Amniotic epithelial cell (primary cell): ENCODE measurements at places on chromosomes 2 and 18.
A peak's percentile ranks its signal among the peaks of the same experiment; 100 is the strongest.

GRCh38 chr18:46155641-46156051 is 51.5 kb downstream of the HAUS1 start:
- peak; percentile 87 for DNase-seq

GRCh38 chr2:102664471-102664909 is 45.1 kb downstream of the SLC9A2 start:
- peak; percentile 41 for DNase-seq

- no peak for DNase-seq
These were observed 385.9 kb upstream of the CYRIA start for GRCh38 chr2:17051538-17051937.

- DNase-seq: peak; percentile 51
These were observed 39.2 kb downstream of the ODC1 start for GRCh38 chr2:10408649-10409579.

GRCh38 chr18:45073556-45073955 is 392.9 kb downstream of the SETBP1 start:
- DNase-seq: no peak

DNA sequence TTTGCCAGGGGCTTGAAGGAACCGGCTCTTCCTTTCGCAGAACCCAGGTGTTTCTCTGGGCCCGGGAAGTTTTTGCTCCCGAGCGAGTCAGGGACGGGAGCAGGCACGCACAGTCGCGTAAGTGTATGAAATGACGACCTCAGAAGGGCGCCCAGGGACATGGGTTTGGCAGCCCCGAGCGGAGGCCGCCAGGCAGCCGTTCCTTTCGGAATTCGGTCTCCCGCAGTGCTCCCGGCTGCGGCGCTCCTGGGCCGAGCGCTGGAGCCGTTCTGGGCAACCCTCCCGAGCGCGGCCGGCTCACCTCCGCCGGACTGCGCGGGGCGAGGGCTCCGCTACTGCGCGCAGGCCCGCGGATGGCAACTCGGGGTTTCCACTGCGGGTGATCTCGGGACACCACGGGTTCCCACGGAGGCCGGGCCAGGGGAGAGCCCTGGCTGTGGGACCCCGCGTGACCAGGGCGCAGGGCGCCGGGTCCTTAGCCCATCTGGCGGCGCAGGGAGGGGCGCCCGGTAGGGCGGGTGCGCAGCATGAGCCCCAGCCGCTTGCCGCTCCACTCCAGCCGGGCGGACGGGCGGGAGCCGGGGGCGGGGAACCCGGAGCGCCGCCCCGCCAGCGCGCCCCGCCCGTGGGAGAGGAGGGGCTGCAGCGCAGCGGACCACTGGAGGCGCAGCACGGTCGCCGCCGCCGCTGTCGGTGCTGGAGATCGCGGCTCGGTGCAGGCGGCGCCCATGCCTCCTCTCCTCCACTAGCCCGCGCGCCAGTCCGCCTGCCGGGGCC is at the start of gene OSBPL6:
OSBPL6 (plus strand) TSS at position 690 of the 777 bp plus-strand sequence. CDS start 111,673 bp downstream, outside the sequence.
- peak; percentile 77 for DNase-seq
